ENCODE measurements at places on chromosomes 1 and 21.

DNA sequence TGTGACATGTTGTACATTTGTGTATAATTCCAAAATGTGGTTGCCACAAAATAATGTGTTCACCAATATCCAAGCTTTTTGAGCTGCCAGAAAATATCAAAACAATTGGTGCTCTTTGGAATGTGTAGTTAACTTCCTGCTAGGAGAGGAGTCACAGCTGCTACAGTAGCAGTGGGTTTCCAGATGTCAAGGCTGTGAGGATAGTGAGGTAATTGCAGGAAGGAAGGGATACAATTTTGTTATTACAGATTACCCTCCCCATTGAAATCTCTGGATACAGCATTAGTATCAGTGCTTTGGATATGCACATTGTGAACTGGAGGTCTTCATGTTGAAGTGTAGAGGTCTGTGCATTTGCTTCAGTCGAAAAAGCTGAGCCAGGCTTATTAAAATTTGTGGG lies 253.2 kb downstream of the PTPRC start:
- no peak for DNase-seq

GRCh38 chr1:235997931-235998330 lies 67.0 kb downstream of the NID1 start:
- no peak for DNase-seq

- no peak for DNase-seq
Measured at GRCh38 chr1:168617974-168618750, 41.8 kb downstream of the XCL1 start.

GRCh38 chr1:230800891-230801840 lies 54.0 kb downstream of the CAPN9 start:
- DNase-seq, result no peak
